ENCODE measurements at places on chromosomes 12 and 14.

DNA sequence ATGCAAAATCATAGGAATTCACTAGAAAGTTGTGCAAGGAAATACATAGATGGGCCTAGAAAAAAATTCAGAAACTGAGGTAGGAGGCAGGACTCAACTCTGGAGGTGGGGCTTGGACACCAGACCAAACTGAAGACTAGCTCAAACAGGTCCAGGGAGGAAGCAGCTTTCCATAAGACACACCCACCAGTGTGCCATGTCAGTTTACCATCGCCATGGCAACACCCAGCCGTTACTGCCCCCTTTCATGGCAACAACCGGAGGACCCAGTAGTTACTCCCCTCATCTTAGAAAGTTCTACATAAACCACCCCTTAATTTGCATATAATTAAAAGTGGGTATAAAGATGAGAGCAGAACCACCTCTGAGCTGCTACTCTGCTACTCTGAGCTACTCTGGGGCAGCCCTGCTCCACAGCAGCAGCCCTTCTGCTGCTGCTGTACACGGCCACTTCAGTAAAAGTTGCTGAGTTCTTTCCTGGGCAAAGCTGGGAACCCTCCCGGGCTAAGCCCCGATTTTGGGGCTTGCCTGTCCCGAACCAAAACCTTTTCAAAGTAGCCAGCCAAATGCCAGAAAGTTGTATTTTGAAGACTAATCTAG lies 30.8 kb upstream of the NINJ2 start:
- no peak for DNase-seq

GRCh38 chr12:15344561-15344960 lies 22.3 kb downstream of the PTPRO start:
- no peak for DNase-seq

DNA sequence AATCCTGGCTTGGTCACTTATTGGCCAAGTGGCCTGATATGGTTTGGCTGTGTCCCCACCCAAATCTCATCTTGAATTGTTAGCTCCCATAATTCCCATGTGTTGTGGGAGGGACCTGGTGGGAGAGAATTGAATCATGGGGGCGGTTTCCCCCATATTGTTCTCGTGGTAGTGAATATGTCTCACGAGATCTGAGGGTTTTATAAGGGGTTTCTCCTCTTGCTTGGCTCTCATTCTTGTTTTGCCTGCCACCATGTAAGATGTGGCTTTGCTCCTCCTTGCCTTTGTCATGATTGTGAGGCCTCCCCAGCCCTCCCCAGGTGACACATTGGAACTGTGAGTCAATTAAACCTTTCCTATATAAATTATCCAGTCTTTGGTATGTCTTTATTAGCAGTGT lies 18.8 kb upstream of the P2RX4 start:
- DNase-seq = no peak

GRCh38 chr14:105568859-105569766 lies 42.7 kb downstream of the TMEM121 start:
- no peak for DNase-seq

- no peak for DNase-seq
Observed at GRCh38 chr12:47388712-47389111, 309.0 kb upstream of the AMIGO2 start.

GRCh38 chr14:51540364-51540763 lies 111.3 kb upstream of the FRMD6 start:
- no peak for DNase-seq

GRCh38 chr12:89954259-89954658 lies 245.6 kb upstream of the ATP2B1 start:
- DNase-seq = no peak

DNA sequence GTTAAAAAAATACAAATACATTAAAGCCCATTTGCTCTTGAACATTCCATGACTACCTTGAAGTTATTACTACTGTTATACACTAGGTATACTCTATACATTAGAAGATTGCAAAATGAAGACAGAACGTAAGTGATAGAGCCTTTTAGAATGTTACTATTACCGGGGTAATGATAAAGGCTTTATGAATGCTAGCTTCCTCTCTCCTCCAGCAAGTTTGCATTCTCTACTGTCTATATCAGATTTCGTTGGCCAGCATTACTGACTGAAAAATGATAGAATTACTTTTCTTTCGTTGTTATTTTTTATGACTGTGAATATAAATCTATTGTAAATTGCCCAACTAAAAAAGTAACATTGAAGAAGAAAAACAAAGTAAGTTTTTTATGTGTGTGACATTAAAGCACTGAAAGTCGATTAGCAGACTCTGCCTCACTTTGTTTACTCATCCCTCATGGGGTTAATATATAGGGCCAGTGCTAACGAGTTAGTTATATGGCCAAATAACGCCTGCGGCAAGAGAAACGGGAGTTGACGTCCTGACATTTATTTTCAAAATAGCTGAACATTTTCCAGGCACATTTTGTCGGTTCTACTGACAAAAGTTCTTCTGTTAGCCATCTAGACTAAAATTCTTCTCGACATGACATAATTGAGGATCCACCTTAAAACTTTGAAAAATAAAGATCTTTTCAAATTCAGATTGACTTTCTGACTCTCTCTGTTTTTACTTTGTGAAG lies 163.8 kb upstream of the KITLG start:
- DNase-seq = no peak
